HT-29 (cell line): ENCODE measurements at places on chromosomes 5 and 9. TPM values are rescaled to one million over a fixed set of nuclear protein-coding genes. Genes with fewer than 3 reads are reported as not detected.

DNA sequence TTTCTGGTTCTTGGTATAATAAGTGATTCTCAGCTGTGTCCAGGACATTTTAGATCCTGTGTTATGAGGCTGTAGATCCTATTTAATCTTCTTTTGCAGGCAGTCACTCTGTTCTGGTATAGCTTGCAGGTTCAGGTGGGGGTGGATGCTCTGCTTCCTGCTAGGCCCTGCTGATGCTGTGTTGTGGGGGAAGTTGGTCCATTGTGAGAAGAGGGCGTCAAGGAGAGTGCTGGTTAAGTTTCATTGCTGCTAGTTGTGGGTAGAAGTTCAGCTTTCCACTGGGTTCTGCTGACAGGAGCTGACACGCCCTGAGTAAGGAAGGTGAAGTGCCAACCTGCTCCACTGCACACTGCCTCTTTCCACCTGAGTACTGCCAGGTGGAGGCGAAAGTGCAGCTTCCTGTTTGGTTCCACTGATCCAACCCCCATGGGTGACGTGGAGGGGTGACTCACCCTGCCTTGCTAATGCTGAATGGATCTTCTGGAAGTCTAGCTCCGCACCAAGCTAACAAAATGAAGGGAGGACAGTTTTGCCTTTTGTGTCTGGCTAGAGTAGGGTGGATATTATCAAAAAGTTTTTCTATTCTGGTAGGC, 16.3 kb downstream of the NMRK1 start:
- peak; percentile 94 for DNase-seq

DNA sequence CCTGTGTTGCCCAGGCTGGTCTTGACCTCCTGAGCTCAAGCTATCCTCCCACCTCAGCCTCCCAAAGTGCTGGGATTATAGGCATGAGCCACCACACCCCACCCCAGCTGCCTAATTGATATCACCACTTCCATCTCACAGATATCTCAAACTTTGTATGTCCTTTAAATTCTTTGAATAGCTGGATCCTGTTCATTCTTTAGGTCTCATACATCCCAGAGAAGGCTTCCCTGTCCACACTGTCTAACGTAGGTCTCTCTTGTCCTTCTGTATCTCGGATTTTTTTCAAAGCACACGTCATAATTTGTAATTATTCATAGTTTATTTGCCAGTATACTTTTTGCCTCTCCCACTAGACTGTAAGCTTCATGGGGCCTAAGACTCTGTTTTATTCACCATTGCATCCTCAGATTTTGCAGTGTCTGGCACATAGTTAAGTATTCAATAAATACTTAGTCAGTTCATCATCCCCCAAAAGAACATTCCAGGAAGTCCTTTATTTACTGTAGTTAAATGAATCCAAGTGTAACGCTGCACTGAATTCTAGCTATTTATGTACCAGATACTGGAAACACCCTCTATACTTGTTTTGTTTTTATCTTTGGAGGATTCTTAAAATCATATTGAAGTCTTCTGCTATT, 10.5 kb downstream of the ARSK start:
- DNase-seq: no peak

DNA sequence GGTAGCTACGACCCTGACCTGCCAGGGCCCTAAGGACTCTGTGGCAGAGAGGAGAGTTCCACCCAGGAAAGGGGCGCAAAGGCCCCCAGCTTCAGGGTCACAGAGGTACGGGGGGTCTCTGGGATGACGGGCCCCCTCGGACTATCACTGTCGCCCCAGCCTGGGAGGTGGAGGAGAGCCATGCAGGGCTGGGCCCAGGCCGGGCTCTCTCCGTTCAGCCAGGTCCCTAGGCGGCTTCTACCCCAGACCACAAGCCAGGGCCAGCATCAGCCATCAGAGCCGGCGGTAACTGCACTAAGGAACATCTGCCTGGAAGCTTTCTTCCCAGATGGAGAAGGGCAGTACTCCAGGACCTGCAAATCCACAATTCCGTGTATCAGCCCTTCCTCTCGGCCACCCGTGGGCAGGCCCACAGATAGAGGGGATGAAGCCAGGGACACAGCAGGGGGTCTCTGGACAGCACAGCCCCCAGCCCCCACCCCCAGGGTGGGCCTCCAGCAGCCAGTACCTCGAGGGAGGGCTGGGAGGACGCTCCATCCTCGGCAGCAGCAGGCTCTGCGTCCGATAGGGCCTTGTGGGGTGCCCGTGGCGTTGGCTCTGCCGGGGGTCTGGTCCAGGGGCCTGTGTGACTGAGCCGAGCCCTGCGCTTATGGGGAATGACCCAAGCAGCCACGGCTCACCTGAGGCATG, 38.4 kb downstream of the NACC2 start:
- DNase-seq: no peak

- DNase-seq: no peak
Measured at GRCh38 chr9:95177617-95178016, 139.9 kb downstream of the FANCC start.

DNA sequence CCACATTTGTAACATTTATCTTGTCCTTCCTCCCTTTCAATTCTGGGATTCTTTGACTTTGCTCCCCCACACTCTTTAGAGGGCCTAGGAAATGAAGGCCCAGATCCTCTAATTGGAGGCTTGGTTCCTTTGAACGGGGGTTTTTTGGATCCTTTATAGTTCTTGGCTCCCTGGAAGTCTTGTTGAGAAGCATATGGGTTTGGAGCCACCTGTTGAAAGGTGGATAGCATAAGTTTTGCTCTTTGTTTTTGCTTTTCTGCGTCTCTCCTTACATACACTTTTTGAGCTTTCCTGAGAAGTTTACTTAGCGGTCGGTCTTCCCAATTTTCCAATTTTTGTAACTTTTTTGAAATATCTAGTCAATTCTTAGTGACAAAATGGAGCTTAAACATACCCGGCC, 17.8 kb downstream of the IFT74 start:
- DNase-seq: no peak

Gene COX7C
- 243 and 269 TPM in 2 replicates for total RNA-seq

Gene QRFP
- total RNA-seq: not detected in 2 replicates

Gene GDNF
- total RNA-seq: not detected in 2 replicates
